ENCODE measurements at places on chromosomes 1 and 21.

GRCh38 chr1:2821966-2822620, 20.6 kb upstream of the TTC34 start:
- DNase-seq: no peak

GRCh38 chr1:61898658-61899057, 156.4 kb downstream of the PATJ start:
- no peak for DNase-seq

GRCh38 chr1:45787905-45788304, 15.5 kb upstream of the MAST2 start:
- DNase-seq: no peak

- DNase-seq: no peak
Observed at GRCh38 chr21:31135531-31136184, 97.4 kb upstream of the KRTAP19-8 start.

DNA sequence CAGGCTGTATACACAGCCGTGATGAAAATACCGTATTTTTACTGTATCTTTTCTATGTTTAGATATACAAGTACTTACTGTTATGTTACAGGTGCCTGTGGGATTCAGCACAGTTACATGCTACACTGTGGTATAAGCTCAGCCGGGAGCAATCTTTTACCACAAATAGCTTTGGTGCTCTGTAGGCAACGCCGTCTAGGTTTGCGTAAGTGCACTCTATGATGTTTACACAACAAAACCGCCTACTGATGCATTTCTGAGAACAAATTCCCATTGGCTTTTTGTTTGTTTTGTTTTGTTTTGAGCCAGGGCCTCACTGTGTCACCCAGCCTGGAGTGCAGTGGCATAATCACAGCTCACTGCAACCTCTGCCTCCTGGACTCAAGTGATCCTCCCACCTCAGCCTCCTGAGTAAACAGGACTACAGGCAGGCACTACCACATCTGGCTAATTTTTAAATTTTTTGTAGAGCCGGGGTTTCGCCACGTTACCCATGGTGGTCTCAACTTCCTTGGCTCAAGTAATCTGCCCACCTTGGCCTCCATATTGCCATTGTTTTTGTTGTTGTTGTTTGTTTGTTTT, 81.0 kb downstream of the SCCPDH start:
- DNase-seq: no peak

GRCh38 chr1:76294482-76295194, 220.1 kb downstream of the ST6GALNAC3 start:
- no peak for DNase-seq

GRCh38 chr1:192993426-192994085, 65.6 kb downstream of the UCHL5 start:
- no peak for DNase-seq

DNA sequence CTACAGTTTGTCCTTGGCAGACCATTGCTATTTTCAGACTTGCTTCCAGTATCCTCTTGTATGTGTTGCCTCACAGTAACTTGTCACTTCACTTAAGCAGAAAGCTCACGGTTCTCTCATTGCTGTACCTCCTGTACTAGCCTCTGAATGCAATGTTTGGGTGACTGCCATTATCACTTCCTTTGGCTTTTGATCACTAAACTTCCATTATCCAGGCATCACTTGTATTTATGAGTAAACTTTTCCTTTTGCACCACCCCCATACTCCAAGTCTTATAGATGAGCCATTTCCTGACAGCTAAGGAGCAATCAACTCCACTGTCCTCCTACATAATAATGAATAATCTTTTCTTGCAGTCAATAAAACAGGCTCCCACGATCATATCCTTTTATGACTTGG, 255.3 kb downstream of the PDE4B start:
- DNase-seq: no peak

GRCh38 chr1:154489695-154490274, 12.2 kb upstream of the TDRD10 start:
- no peak for DNase-seq

DNA sequence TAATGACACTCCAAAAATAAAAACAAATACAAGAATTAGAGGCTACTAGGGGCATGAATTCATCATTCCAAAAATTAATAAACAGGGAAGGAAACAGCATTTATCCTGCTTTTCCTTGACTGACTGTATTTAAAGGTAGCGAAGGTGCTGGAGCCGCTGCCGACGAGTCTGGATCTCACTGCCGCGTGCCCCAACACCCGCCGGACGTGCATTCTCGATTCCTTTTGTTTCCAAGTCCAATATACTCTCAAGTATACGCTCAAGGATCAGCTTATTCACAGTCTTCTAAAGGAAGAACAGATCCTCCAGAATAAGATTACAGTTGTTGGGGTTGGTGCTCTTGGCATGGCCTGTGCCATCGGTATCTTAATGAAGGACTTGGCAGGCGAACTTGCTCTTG, 88.2 kb upstream of the GNG4 start:
- no peak for DNase-seq

- DNase-seq: no peak
Observed at GRCh38 chr1:19645411-19646251, 1.5 kb downstream of the NBL1 start.

DNA sequence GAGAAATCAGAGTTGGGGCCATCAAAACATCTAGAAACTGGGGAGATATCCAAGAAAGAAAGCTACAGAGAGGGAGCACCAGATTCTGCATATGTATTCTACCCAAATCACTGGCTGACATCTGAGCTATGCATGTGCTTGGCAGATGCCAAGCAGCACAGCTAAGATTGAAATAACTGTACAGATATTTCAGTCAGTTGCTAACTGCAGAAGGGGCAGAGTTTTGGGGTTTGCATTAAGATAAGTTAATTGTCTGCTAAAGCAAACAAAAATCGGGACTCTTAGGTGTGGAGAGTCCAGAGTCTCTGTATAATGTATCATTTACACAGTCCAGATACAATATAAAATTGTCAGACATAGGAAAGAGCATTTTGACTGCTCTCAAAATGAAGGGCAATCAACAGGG, 437.1 kb downstream of the PTBP2 start:
- DNase-seq: no peak

DNA sequence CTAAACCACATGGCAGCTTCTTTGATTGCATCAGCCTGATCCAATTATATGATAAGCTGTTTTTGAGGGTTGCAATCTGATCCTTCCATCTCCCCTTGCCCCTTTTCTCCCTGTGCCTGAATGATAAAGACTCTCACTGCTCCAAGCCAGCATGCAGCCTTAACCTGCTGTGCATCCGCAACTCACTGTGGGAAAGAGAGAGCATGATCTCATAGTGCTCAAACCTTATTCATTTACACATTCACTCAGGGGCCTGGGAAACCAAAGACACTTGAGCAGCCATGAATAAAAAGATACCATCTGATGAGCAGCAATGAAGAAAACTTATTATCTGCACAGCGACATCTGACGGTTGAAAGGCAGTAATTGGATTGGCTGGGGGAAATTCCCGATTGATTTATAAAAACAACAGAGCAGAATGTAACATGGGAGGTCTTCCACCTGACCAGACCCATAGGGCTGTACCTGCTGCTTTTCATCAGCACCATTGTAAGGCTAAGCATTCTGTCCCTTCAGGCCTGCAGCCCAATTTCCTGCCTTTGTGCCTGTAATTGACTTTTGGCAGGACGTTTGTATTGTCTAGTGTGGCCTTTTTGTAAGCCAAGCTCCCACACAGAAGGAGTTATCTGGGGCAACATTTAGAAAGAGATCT, 62.5 kb downstream of the KIAA0040 start:
- DNase-seq: no peak

DNA sequence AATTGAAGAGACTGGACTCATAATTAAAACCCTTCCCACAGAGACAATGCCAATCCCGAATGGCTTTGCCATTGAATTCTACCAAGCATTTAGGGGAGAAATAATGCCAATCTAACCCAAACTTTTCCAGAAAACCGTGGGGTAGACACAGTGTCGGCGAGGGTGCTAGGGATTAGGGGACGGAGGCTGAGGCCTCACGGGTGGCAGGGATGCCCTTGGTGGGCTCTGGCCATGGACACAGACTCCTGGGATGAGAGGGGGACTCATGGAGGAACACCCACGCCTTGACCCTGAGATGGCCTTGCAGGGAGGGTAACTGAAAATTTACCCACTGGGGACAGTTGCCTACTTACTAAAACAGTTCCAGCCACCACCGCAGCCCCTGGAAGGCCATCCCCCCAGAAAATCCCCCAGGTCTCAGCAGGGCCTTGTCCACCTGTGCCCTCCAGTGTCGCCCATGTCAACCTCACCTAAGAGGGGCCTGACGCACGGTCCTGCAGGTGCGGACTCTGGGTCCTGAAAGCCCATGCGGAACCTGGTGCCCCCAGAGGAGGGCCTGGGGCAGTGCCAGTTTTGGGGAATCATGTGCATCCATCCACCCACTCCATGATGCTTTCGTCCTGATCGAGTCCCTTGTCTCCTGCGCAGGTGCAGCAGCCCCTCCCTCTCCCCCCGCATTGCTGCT, 1.9 kb downstream of the KRTAP10-5 start:
- DNase-seq: no peak

DNA sequence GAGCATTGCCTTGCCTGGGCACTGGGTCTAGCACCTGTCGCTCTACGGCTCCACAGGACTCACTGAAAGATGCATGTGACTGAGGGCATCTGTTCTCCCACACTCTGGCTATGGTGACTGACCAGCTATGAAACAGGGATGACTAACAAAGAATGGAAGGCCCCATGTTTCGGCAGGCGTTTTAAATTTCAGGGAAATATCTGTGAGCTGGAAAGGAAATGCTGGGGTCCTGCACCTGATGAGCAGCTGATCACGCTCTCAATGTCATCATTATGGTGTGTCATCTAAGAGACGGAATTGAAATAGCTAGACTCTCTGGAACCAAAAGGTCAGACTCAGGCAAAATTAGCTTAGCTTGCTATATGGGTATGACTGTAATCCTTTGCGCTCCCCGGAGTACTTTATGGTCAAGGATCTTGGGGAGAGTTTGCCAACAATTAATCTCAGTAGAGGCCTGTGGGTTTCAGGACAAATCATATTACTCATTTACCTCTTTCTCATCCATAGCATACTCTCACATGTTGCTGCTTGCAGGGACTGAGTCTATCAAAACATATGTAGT, 24.5 kb upstream of the PALMD start:
- no peak for DNase-seq

- DNase-seq: no peak
Observed at GRCh38 chr1:208682664-208683013, 438.5 kb upstream of the PLXNA2 start.

DNA sequence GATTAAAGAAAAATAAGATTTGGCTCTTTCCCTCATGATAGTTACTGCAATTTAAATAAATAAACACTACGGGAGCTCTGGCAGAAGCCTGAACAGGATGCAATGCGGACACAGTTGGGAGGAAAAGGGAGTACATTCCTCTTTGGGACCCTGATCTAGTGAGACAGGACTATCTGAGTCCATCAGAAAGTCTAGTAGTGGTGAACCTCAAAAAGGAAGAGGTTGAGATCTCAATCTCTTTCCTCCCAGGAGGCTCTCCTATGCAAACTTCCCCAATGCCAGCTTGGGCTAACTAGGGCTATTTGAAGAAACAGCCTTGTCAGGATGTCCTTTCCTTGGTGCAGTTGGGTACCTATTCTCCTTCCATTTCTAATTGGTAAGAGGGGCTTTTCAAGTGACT, 4.9 kb upstream of the ABCD3 start:
- DNase-seq: no peak

- no peak for DNase-seq
Observed at GRCh38 chr1:59366346-59366745, 69.5 kb downstream of the FGGY start.

GRCh38 chr1:41622402-41622801, 137.9 kb upstream of the EDN2 start:
- DNase-seq: no peak

DNA sequence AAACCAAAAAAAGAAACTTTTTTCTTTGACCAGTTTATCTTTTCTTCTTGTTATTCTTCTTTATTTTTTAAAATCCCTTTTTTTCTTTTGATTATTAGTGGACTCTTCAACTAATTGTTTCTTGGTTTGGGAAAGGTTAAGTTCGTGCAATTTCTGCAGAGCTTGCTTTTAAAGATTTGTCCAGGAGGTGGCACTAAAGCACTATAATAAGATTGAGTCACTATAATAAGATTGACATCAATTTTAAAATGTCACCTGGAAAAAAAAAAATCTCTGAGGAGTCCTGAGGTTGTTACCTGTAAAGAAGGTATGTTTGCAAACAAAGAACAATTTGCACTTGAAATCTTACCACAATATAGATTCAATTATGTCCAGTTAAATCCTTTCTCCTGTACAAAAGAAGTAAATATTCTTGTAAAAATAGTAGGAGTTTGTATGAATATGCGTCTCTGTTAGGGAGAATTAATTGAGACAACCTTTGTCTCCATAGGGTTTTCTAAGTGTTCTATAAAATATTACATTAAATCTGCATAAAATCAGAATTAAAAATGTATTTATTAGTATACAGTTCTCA, 166.7 kb downstream of the ADGRL4 start:
- no peak for DNase-seq

DNA sequence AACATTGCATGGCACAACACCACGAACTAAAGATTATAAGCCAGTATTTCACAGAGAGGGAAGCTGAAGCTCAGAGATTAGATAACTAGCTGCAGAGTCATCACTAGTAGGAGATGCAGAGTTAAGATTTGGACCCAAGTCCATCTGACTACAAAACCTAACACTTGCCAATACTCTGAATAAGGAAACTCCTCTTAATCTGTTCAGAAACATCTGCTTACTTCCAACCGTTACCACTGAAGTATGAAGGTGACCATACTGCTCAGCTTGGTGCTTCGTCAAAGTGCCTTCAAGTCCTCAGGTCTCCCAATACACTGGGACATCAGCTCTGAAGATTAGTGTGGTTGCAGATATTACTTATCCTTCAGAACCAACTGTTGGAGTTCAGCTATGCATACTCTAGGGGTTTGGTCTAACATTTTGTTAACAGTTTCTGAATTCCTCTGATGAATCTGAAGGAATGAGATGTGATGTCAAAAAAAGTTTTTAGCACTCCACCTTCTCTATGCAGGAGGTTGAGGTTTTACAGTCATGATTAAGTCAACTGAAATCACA, 179.6 kb downstream of the TPR start:
- no peak for DNase-seq

DNA sequence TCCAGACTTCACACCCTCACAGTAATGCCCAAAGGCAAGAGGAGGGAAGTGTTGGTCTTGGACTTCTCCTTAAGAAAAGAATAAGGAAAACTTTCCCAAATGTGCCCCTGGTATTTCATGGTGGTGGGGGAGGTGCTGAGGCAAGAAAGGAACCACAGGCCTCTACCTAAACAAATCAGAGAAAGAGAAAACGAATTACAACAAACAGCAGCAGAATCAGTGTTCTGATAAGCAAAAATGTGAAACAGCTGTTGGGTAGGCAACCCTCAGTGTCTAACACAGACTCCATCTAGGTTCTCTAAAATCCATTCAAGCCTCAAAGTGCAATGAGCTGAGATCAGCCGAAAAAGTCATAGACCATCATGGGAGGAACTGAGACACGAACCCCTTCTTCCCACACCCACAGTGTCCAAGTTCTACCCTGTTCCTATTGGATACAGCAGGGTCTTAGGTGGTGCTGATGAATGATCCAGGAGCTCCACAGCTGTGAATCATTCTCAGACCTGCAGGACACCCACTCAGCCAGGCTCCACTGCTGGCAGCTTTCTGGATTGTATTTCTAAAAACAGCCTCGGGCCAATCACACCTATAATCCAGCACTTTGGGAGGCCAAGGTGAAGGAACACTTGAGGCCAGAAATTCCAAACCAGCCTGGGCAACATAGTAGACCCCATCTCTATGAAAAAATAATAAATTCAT, 149.1 kb downstream of the PLPP3 start:
- no peak for DNase-seq

Measured in breast epithelium (tissue), 4 donors.